NCI-H446 (cell line): ENCODE measurements at places on chromosomes 2 and 18.

DNA sequence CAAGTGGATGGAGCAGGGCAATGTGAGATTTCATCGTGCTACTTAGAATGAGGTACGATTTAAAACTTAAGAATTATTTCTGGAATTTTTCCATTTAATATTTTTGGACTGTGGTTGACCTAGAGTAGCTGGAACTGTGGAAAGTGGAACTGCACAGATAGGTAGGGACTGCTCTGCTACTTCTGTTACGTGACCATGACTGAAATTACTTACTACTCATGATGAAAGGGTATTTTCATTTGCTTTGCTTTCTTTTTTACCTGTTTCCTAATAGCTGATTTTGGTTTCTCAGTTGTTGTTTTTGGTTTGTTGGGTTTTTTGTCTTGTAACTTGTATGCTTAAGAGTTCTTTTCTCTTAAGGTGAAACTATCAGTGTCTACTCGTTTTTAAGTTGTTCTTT, 11.4 kb downstream of the UBE2E3 start:
- no peak for DNase-seq

GRCh38 chr18:59802031-59802430, 97.8 kb upstream of the PMAIP1 start:
- DNase-seq: no peak

DNA sequence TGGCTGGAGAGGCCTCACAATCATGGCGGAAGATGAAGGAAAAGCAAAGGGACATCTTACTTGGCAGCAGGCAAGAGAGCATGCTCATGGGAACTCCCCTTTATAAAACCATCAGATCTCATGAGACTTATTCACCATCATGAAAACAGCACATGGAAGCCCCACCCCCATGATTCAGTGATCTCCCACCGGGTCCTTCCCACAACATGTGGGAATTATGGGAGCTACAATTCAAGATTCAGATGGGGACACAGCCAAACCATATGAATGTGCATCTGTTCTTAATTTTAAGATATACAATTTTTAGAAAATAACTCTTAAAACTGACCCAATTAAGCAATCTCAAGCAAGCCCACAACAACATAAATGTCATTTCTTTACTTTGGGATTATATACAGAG, 12.6 kb downstream of the C18orf63 start:
- DNase-seq: no peak

- no peak for DNase-seq
Observed at GRCh38 chr2:71567625-71568024, 114.3 kb downstream of the DYSF start.

DNA sequence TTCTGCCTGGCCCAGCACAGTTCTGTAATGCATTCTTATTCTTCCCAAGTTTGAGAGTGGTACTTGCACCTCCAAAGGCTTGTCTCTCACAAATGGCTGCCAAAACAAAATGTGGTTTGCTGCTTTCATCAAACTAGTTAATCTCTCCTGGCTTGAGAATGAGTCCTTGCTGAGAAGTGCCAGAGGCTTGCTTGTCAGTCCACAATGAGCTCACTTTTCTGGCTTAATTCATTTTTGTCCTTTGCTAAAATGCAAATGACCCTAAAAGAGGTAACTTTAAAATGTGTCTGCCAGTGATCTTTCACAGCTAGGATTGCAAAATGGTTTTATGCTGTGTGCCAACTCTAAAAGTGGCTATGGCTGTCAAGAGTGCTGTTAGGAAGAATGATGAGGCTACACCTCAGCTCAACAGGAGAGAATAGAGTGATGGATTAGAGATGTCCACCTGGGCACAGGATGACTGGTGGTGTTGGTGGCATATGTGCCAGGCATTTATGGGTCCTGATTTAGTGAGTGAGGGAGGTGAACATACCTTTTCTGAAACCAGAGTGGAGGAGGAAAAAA, 291.2 kb upstream of the HNMT start:
- no peak for DNase-seq

- DNase-seq: no peak
Observed at GRCh38 chr2:29215073-29215472, 99.9 kb downstream of the CLIP4 start.

DNA sequence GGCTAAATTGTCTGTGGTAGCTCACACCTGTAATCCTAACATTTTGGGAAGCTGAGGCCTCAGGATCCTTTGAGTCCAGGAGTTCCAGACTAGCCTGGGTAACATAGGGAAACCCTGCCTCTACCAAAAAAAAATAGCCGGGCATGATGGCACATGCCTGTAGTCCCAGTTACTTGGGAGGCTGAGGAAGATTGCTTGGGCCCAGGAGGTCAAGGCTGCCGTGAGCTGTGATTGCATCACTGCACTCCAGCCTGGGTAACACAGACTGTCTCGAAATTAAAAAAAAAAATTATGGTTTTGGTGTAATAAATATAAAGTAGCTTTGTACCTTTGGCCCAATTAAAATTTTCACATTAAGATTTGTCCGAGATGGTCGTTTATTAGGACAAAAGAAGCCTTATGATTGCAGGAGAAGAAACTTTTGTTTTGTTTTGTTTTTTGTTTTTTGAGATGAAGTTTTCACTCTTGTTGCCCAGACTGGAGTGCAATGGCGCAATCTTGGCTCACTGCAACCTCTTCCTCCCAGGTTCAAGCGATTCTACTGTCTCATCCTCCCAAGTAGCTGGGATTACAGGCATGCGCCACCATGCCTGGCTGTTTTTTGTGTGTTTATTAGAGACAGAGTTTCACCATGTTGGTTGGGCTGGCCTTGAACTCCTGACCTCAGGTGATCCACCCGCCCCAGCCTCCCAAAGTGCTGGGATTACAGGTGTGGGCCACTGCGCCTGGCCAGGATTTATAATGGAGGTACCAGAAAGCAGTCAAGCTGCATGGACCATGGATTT, 4.1 kb downstream of the MTA3 start:
- no peak for DNase-seq

DNA sequence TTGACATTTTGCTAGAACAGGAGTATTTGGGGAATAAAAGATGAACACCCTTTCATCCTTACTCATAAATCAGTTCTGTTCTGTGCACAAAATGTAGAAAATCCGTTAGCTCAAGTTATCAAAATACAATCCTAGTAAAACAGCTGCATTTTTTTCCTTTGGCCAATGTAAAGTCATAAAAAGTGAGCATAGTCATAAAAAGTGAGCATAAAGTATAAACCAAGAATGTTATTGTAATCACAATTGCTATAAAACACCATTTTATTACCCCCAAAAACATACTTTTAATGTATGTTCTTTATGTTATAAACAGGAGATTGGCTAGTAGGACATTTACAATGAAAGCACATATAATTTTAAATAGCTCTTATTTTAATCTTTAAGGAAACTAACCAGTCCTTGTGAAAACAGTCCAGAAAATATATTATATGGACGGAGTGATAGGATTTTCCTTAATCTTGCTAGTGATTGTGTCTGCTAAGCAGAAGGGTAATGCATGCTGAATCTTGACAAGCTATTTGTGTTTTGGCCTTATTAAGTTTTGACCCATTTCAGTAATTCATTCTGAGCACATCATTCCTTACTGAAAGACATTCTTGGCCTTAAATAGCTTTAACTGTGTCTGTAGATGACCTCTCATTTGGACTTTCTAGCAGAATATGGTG, 891.8 kb downstream of the DSC3 start:
- DNase-seq: no peak

DNA sequence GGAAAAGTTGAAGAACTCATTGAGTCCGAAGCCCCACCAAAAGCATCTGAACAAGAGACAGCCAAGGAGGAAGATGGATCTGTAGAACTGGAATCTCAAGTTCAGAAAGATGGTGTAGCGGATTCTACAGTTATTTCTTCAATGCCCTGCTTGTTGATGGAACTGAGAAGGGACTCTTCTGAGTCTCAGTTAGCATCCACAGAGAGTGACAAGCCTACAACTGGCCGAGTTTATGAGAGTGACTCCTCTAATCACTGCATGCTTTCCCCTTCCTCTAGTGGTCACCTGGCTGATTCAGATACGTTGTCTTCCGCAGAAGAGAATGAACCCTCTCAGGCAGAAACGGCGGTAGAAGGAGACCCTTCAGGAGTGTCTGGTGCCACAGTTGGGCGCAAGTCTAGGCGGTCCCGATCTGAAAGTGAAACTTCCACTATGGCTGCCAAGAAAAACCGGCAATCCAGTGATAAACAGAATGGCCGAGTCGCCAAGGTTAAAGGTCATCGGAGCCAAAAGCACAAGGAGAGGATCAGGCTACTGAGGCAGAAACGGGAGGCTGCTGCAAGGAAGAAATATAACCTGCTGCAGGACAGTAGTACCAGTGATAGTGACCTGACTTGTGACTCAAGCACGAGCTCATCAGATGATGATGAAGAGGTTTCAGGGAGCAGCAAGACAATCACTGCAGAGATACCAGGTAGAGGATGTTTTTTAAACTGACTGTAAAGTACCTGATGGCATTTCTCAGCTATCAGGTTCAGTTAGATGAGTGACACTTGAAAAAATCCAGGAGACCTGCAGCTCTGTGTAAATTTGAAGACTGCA, 111.9 kb downstream of the HAUS1 start:
- DNase-seq: no peak

DNA sequence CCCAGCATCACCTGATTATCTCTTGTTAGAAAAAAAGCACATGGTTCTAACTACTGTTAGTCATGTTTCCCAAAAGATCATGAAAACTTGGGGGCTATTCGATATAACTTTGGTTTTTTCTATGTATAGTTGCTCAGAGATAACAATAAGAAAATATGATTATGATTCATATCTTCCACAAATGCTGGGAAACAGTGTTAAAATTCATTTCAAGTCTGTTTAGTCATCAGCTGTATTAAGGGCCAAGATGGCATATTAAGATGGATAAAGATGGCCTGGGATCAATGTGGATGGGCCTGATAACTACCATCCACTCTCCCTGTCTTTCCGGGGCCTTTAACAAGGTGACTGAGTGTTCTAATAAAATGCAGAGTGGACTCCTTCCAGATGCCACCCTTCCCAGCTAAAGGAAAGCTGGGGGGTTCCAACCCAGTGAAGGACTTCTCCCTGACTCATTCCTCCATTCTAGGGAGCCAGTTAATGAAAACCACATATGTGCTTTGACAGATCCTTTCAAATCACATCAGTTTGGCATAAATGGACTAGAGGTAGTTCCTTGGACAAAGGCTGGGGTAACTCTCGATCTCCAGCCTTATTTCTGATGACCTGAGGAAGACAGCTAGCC, 221.6 kb downstream of the VAPA start:
- no peak for DNase-seq

GRCh38 chr2:28348149-28348567, 44.5 kb upstream of the FOSL2 start:
- no peak for DNase-seq

- DNase-seq: no peak
Observed at GRCh38 chr2:46067501-46068305, 229.5 kb upstream of the EPAS1 start.

- no peak for DNase-seq
Observed at GRCh38 chr2:111704246-111704645, 179.7 kb downstream of the ANAPC1 start.

- DNase-seq: no peak
Observed at GRCh38 chr2:203003716-203004115, 11.0 kb upstream of the NBEAL1 start.

DNA sequence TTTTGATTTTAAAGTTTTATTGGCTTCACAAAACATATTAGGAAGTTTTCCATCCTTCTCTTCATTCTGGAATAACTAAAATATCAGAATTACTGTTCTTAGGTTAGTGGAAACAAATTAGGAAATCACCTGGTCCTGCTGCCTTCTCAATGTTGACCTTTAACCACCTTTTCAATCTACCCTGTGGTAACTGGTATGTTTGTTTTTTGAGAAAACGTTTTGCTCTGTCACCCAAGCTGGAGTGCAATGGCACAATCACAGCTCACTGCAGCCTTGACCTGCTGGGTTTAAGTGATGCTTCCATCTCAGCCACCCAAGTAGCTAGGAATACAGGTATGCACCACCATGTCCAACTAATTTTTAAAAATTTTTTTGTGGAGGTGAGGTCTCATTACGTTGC, 28.4 kb downstream of the ACYP2 start:
- DNase-seq: no peak

DNA sequence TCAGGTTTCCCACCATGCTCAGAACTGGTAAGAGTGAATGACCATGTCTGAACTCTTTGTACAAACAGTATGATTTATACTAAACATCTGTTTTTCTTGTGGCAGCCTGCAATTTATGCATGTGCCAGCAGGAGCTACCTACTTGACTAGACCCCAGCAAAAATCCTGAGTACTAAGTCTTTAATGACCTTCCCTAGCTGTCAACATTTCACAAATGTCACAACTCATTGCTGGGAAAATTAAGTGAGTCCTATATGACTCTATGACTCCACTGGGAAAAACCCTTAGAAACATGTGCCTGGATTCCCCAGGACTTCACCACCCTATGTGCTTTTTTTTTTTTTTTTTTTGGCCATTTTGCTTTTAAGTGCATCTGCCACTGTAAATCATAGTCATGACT, 1225.8 kb downstream of the SUCLG1 start:
- no peak for DNase-seq

DNA sequence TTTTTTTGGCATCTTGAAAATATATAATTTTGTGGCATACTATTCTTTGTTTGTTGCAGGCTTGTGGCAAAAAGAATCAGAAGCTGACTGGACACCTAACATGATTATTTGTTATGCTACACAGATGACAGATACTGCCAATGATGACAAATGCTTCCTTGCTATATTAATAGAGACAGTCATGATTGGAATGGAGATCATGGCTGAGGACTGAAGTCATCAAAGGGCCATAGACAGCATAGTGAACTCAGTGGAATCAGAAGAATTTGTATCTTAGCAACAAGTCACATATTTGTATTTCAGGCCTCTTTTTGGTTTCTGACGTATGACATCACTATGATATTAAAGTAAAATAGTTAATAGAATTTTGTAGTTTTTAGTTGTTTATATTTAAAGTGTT, 1003.8 kb upstream of the DDX18 start:
- DNase-seq: no peak

DNA sequence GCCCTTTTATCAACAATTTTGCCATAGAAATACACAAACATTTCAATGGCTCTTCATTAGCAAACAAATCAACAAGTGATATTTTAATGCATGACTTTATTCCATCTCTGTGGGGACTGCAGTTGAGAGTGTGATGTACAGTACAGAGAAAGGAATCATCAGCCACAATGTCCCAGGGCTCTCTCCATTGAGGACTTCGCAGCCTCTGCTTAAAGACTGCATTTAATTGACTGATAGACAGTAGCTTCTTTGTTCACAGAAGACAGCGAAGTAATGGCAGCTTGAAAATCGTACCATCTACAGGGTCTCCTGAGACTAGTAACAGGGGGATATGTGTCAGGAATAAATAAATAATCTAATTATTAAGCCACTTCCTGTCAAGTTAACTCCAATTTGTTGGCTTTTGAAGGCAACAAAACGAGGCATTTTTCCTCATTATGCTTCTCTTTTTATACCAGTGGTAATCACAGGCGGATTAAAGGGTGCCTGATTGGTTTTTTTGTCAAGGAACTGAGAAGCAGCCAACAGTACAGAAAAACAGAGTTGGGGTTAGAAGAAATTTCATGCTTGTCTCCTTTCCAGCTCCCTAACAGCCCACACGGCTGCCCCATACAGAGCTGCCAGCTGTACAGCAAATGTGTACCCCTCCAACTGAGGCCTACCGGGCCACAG, 164.3 kb downstream of the ZNF521 start:
- no peak for DNase-seq

- DNase-seq: no peak
Observed at GRCh38 chr2:120771111-120771780, 35.6 kb downstream of the GLI2 start.
